ENCODE measurements at places on chromosomes 1 and 21.

- no peak for DNase-seq
Measured at GRCh38 chr1:232911027-232911599, 39.3 kb upstream of the NTPCR start.

DNA sequence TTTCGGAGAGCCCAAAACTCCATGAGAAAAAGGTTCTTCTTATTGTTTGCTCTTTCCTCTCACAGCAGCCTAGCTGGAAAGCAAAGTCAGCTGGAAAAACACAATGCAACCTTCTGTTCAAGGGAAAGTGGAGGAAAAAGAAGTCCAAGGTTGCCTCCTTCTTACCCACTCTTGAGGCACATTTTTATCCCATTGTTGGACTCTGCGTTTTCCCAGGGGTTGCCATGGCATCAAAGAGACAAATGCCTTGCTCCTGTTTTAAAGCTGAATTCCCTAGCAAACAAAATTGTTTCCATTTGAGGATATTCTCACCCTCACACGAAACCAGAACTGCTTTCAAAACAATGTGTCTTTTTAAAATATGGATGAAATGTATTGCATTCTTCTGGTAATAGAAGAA is 45.1 kb upstream of the PALMD start:
- DNase-seq = no peak

DNA sequence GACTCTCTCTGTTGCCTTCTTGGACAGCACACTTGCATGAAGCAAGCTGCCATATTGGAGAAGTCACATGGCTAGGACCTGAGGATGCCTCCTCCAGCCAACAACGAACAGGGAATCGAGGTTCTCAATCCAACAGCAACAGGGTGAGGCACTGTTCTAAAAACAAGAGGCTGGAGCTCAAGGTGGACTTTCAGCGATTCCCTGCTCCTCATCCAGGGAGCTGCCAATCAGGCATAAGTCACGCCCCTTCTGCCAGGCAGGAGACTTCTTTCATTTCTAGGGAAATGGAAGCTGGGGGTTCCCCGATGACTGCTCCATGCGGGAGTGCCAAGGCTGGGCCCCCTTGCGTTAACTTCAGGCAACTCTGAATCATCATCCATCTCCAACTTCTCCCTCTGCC is 22.7 kb upstream of the IFNAR1 start:
- DNase-seq = no peak

GRCh38 chr1:227947386-227947675 is 401 bp downstream of the WNT9A start:
- DNase-seq = no peak

DNA sequence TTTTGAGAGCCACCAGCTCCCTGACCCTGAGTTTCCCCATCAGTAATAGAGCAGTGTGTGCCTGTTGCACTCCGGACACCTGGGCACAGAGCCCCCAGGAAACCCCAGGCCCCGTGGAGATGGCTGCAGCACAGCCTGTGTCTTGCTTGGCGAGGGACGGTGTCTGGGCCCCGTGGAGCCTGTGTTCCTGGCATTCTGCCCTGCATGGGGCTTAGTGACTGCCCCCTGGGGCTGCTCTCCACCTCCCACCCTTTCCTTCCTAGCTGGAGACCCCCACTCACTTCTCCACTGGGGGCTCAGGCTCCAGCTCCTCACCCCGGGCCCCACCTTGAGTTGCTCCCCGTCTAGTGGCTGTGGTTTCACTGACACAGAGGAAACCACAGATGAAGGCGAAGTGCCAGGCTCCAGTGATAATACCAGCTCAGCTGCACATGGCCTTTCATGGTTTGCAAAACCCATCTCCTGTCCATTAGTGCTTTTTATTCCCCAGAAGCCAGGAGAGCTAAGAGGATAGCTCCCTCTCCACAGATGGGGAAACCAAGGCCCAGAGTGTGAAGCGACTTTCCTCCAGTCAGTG is 39.4 kb downstream of the DMRTB1 start:
- DNase-seq = no peak

GRCh38 chr1:156706657-156707416 is 1.5 kb upstream of the CRABP2 start:
- peak; percentile 70 for DNase-seq
